ENCODE measurements at places on chromosomes 4 and X.

DNA sequence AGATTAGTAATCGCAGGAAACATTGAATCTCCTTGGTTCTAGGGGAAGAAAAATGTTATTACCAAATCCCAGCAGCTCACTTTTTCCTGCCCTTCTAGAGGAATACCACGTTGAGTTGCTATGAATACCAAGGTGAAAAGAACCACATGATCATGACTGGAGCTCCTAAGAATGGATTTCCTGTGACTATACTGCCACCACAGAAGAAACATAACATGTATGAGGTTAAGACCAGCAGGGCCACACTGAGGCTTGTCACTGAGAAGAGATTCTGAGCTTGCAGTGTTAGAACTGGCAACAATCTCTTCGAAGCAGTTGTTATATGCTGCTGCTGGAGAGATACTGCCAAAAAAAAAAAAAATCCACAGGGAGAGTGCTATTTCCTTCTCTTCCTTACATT is 1235.3 kb downstream of the FSTL5 start:
- DNase-seq: no peak

GRCh38 chrX:47184486-47184885 is 9.1 kb upstream of the UBA1 start:
- no peak for DNase-seq

GRCh38 chr4:161696944-161697343 is 466.9 kb downstream of the FSTL5 start:
- DNase-seq: peak; percentile 1

DNA sequence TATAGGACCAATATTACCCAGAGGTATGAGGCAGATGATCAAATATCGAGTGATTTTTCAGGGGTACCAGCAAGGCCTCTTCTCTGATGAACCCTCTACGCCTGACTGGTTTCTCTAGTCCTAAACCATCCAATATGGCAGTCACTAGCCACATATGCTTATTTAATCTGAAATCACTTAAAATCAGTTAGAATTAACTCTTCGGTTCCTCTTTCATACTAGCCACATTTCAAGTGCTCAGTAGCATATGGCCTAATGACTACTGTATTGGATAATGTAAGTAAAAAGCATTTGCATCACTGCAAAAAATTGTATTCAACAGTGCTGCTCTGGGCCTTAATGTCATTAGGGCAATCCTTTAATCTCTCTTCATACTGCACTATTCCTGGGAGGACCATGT is 4.4 kb upstream of the APBB2 start:
- DNase-seq: no peak

GRCh38 chr4:162061214-162061613 is 102.6 kb downstream of the FSTL5 start:
- peak; percentile 0 for DNase-seq

- DNase-seq: no peak
These were observed 69.2 kb upstream of the ZCCHC13 start for GRCh38 chrX:74234818-74235217.

GRCh38 chrX:9681422-9681821 is 84.2 kb downstream of the GPR143 start:
- no peak for DNase-seq
